ENCODE measurements at places on chromosomes 1 and 21.
A peak's percentile ranks its signal among the peaks of the same experiment; 100 is the strongest.

GRCh38 chr1:97366984-97367383 lies 553.9 kb downstream of the DPYD start:
- no peak for DNase-seq

DNA sequence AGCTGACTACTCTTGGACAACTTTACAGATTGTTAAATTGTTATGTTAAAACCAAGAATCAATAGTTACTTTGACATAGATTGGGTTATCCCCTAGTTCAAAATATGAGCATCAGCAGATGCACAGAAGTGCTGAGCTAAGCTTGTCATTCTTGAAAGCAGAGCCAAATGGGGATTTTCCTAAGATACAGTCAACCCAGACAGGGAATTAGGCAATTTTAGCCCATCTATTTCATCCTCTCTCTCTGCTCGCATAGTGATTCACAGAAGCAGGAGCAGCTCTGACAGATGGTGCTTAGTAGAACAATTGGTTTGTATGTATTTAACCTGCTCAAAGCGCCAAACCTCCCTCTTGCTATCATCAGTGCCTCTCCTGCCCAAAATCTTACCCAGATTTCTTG lies 27.9 kb upstream of the PRRC2C start:
- DNase-seq: no peak

- no peak for DNase-seq
Measured at GRCh38 chr1:100736746-100737145, 17.2 kb downstream of the VCAM1 start.

- peak; percentile 71 for DNase-seq
Measured at GRCh38 chr1:192805832-192806323, 3.0 kb upstream of the RGS2 start.

DNA sequence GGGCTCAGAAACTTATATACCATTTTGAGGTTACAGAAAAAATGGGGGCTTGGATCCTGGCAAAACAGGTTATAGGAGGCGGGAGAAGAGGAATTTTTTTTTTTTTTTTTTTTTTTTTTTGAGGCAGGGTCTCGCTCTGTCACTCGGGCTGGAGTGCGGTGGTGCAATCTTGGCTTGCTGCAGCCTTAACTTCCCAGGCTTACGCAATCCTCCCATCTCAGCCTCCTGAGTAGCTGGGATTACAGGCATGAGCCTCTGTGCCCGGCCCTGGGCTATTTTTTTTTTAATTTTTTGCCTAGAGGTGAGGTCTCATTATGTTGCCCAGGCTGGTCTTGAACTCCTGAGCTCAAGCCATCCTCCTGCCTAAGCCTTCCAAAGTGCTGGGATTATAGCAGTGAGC lies 24.7 kb downstream of the MROH7 start:
- DNase-seq: no peak

GRCh38 chr1:85611856-85612255 lies 31.3 kb downstream of the CCN1 start:
- peak; percentile 91 for DNase-seq

DNA sequence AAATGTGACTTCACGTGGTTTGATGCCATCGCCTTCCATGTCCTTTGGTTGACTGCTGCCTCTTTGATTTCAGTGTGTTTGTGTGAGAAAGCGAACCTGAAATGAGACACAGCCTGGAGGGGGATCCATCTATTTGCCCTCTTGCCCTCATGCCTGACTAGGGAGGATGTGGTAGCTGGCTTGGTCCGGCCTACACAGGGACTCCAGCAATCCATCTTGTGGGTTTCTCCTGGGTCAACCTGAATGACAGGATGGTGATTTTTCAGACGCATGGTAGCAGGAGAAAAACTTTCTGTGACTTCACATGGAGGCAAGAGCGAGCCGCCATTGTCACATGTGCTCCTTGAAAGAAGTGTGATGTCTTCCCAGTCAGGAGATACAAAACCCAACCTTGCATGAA lies 117.9 kb upstream of the DNAH14 start:
- no peak for DNase-seq

DNA sequence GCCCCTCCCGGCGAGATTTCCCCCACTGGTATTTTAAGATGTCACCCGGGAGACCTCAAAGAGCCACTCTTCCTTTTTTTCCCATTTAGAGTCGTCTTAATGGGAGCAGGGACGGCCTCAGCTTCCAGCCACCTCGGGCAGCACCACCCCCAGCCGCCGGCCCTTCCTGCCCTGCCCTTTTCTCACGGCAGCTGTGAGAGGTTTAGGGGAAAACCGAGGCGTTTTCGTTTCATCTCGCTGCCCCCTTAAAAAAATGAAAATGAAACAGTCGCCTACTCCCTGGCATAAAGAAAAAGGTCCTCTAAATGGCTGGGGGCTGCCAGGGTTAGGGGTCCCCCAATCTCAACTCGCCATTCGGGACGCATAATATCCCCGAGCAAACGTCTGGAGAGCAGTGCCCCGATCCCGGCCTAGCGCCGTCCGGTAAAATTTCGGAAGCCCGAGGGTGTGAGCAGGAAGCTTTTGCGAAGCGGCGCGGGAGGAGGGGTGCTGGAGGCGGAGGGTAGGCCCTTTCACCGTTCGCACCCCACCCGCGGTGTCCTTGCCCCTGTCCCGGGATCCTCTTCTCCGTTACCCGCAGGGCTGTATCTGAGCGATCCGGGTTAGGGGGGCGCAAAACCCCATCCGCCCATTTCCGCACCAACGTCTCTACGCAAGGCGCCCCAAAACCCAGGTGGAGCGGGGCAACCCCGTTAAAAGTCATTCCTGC lies 1.2 kb downstream of the RUNX3 start:
- DNase-seq: no peak

- no peak for DNase-seq
Measured at GRCh38 chr1:160569806-160570205, 9.5 kb downstream of the CD84 start.

All from AG08396 (cell line).